ENCODE measurements at places on chromosomes 4 and X.

GRCh38 chr4:6338951-6339817 is 69.5 kb downstream of the WFS1 start:
- no peak for DNase-seq

DNA sequence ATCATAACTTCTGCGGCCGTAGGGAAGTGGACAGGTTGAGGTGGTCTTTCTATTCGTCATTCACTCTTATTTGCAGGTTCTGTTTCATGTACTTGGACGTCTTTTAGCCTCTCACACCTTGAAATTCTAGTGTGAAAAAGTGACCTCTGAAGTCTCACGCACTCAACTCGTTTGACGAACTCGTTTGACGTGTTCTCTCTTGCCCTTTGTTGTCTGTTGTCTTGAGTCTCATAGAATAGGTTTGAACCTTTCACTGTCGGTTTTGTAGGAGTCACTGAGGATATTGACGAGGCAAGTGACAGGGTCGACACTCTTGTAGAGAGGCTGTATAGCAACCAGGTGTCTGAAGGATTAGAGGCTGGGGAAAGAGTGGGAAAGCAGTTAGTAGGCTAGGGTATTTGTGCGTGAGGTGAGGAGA is 1.1 kb upstream of the PGRMC2 start:
- no peak for DNase-seq

DNA sequence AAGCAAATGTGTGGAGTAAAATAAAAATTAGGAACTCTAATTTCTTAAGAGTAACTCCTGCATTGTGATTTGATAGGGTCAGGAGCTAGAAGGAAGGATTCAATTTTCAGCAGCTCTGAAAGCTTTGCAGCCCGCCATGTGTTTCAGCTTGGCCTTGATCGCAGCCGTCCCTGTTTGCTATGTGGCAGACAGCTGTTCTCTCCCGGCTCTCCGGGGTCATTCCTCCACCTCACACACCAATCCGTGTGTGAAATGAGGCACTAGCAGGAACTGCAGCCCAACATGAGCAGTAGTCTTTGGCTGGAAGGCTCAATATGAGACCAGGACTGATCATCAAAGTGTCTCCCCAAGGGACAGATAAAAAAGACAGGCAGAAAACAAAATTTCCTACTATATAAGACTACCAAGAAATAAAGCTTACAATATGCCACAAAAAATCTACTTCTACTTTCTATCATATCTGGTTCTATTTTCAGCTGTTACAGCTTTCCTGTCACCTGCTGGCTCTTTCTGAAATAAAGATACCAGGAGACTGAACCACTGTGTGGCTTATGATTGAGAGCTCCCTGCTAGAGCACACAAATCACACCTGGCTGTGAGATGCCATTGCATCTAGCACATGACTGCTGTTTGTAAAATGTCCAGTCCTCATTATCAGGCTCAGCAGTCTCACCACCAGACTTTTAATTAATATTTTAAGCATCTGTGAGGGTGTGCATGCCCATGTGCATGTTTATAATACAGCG is 44.1 kb upstream of the SEC24B start:
- peak; percentile 7 for DNase-seq

- DNase-seq, result no peak
These were observed 418.9 kb downstream of the CCSER1 start for GRCh38 chr4:90546114-90546513.

DNA sequence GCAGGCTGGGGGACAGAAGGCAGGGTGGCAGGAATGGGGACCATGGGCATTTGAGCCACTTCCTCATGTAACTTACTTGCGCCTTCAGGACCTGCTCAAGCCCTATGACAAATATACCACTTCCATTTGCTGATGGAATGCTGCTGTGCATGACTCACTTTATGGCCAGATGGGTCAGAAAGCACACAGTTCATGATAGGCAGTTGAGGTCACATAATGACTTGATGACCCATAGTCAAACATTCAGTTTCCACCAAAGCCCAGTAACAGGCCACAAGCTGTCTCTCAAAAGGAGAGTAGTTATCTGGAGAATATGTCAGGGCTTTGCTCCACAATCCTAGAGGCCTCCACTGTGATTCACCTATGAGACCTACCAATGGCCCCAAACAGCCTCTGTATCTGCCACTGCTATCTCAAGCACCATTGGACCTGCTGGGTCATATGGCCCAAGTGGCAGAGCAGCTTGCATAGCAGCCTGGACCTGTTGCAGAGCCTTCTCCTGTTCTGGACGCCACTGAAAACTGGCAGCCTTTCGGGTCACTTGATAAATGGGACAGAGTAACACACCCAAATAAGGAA is 5.3 kb upstream of the PAPSS1 start:
- no peak for DNase-seq

GRCh38 chr4:115149106-115149505 is 35.7 kb upstream of the NDST4 start:
- DNase-seq, result no peak

DNA sequence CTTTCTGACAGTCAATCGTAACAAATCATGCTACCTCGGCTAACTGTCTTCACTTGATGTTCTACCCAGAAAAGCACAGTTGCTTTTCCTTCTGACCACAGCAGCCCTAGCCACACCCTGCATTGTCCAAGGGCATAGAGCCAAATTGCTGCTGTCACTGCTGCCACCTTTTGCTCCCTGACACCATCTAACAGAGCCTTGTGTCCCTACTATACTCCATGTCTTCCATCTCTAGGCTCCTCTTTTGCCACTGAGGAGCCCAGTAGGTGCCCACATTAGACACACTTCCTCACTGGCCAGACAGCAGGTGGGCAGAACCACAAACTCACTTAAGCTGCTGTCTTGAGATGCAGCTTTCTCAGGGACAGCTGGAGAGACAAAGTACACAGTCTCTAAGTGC is 91.4 kb downstream of the ANXA3 start:
- no peak for DNase-seq

GRCh38 chr4:47068986-47069385 is 37.6 kb downstream of the GABRB1 start:
- no peak for DNase-seq

DNA sequence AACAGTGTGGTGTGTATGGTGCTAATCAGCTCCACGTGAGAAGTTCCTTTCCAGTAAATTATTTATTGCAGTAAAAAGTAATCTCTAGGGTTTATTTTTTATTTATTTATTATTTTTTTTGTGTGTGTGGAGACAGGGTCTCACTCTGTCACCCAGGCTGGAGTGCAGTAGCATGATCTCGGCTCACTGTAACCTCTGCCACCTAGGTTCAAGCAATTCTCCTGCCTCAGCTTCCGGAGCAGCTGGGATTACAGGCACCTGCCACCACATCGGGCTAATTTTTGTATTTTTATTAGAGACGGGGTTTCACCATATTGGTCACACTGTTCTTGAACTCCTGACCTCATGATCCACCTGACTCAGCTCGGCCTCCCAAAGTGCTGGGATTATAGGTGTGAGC is 606.9 kb downstream of the PCDH7 start:
- no peak for DNase-seq

GRCh38 chr4:122604146-122604545 is 16.7 kb downstream of the IL21 start:
- no peak for DNase-seq

DNA sequence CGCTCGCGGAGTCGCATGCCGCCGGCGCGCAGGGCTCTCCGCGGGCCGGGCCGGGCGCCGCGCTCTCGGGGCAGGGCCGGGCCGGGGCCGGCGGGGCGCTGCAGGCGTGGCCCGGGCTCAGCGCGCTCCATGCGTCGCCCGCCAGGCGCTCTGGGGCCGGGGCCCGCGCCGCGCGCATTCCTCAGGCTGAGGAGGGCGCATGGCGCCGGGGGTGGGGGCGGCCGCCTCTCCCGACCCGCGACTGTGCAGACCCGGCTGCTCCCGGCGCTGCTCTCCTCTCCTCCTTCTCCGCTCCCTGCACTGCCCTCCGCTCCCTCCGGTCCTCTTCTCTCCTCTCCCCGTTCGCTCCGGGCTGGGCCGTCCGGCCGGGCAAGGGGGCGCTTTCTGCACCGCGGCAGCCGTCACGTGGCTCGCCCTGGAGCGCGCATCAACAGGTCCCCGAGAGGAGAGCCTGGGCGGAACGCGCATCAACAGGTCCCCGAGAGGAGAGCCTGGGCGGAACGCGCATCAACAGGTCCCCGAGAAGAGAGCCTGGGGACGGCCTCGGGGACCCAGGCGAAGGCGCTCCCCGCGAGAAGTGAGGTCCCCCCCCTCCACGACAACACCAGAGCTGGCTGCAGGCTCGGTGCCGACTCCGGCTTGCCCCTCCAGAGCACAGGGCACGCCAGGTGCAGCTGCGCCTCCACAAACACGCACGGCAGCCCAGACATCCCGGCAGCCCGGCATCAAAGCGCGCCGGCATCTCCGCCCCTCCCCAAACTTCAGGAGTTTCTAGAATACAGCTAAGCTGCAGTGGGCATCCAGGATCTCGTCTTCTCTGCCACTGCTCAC is 12.9 kb downstream of the PPP2R3B start:
- no peak for DNase-seq

GRCh38 chrX:3378156-3378555 is 31.7 kb upstream of the MXRA5 start:
- DNase-seq, result no peak

GRCh38 chrX:49884290-49884862 is 5.1 kb downstream of the USP27X start:
- DNase-seq, result peak; percentile 62

- no peak for DNase-seq
These were observed 163.3 kb downstream of the ATRX start for GRCh38 chrX:77622672-77623071.

GRCh38 chr4:167238226-167238625 is 3.9 kb upstream of the SPOCK3 start:
- DNase-seq, result no peak

DNA sequence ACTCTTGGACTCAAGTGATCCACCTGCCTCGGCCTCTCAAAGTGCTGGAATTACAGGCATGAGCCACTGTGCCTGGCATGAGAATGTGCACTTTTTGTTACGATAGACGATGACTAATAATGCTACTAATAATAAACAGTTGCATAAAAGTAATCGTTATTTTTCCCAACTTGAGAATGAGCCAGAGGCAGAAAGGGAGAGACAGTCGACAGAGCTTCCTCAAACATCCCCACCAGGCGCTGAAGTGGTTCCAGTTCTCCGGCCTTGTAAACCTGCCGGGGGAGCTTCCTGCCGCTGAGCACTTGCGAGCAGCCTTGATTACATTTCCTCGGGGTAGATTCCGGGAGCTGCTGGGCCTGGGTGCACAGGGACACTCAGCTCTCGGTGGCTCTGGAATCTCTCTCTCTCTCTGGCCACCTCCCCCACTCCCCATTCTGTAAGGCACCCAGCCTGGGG is 8.9 kb upstream of the HTRA3 start:
- DNase-seq, result peak; percentile 74

- DNase-seq, result no peak
These were observed 230.9 kb downstream of the HS3ST1 start for GRCh38 chr4:11197631-11198341.

- DNase-seq, result no peak
These were observed 71.7 kb downstream of the SRPX start for GRCh38 chrX:38149016-38149415.

DNA sequence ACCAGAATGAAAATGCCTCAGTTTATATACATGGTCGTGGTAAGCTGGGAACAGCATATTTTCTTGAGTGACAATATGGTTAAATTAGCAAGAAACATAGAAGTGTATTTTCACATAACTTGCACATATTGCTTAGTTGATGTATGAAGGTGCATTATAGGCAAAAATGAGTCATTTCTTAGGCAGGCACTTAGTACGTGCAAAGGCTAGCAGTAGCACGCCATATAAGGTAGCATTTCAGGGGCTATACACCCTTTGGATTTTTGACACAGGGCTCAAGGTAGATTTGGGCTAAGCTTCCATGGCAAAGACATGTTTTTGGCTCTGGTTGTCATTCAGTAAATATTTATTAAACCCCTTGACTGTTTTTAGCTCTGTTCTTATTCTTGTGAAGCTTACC is 33.1 kb downstream of the PCDH7 start:
- DNase-seq, result no peak

GRCh38 chr4:81789741-81790399 is 318.2 kb upstream of the RASGEF1B start:
- no peak for DNase-seq

- DNase-seq, result peak; percentile 35
These were observed 907.1 kb downstream of the FAT4 start for GRCh38 chr4:126221717-126222340.

DNA sequence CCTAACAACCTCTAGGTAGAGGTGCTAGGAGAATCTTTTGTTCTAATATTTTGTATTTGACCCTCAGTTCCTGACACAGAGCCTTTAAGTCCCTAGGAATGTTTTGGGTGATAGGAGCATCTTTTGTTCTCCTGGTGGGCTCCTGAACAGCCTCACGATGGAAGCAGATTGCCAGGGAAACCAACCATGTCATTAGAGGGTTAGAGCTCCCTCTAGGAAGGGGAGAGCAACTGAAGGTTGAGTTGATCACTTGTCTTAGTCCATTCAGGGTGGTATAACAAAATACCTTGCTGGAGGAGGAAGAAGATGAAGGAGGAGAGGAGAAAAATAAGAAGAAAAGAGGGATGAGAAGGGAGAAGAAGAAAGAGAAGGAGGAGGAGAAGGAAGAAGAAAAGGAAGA is 9.2 kb downstream of the VCX start:
- DNase-seq, result no peak

- DNase-seq, result peak; percentile 47
These were observed 2.1 kb downstream of the LEF1 start for GRCh38 chr4:108166441-108167315.

DNA sequence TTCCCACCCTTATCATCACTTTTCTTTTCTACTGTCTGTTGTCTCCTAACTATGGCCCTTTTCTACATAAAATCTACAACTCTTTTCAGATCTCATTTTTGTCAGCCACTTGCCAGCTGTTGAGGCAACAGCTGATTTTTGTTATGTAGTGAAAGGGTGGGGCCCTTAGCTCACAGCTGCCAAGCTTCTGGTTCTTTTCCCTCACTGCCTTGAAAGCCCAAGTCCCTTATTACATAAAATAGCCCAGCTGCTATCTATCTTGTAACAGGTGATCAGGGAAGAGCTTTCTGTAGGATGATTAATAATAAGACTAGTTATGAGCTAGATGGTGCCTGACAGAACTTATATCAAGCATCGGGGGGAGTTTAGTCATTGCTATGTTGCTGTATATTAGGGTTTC is 45.9 kb downstream of the ADGRL3 start:
- DNase-seq, result no peak

DNA sequence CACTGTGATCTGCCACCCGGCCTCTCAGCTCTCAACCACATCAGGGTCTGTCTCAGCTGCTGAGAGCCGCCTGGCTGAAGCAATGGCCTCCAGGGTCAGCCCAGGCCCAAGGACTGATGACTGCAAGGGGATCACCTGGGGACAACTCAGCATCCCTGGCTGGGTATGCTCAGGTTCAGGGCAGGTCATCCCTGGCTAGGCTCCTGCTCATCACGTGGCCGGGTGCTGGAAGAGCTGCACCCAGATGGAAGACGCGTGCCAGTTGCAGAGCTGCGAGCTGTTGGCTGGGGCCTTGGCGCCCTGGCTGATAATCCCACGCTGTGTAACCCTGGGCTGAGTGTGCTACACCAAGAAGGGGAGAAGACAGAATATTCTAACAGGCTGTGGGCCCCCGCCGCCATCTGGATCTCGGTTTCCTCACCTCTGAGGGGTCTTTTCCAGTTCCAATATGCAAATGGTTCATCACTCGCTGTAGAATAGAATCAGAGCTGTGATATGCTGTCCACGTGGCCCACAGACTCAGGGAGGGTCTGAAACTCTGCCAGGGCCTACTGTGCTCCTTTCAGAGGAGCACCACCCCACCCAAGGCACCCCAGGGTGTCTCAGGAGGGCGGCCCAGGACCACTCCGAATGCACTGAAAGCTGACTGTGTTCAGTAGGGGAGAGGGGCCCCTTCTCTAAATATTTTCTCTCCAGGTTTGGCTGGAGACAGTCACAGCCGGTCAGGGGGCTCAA is 338.8 kb downstream of the BCOR start:
- no peak for DNase-seq

- peak; percentile 39 for DNase-seq
These were observed 34.7 kb downstream of the FRMPD3 start for GRCh38 chrX:107484002-107484726.

Measured in SK-N-SH (cell line).